ENCODE measurements at places on chromosomes 1 and 21.

DNA sequence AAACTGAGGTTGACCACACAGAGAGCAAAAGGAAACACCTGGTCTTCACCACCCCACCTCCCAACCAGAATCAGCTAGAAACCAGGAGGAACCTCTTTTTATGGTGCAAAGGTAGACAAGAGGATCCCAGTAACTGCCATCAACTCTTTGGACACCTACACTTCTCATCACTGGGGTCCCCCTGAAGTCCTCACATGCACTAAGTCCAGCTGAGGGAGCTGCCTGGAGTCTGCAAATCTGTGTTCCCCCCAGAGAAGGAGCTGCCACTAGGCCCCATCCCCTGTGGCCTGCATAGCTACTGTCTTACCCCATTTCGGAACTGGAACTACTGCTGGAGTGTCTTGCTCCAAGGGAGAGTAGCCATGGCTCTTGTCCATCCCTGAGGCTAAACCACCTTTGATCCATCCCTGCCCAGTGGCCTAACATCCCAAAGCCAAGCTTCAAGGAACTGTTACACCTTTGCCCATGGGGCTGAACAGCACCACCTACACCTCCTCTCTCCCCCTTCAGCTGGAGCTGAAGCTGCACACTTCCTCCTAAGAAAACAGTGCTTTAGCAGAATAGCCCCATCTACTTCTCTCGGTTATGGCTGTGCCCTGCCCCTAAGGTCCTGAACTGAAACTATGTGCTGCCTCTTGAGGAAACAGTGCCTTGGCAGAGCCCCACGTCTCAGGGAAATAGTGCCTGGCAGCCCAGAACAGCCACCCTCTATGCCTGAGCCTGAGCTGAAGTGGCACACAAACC lies 85.4 kb upstream of the CD53 start:
- H3K27ac ChIP-seq, result peak overlapping the region; percentile 84
- H3K4me1 ChIP-seq, result peaks cover 51% of the 10 kb centered on the region
- peak overlapping the region; percentile 35 for H3K4me3 ChIP-seq
- peak; percentile 73 for DNase-seq

DNA sequence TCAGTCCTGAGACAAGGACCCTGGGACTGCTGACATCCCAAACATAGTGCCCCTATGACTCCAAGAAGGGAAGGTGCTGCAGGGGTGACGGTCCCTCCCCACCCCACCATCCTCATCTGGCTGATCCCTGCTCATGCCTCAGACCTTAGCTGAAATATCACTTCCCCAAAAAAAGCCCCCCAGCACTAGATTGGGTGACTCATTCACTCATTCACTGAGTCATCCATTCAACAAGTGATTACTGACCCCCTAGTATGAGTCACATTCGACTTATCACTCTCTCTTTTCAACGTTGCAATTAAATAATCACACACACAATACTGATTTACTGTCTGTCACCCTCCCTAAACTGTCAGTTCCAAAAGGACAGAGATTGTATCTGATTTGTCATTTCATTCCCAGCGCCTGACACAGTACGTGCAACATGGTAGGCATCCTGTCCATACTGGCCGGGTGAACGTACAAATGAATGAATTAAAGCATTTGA lies 48.6 kb downstream of the HIVEP3 start:
- H3K27me3 ChIP-seq, result no peaks in the 10 kb centered on the region
- no peaks in the 10 kb centered on the region for H3K36me3 ChIP-seq
- H3K4me3 ChIP-seq, result no peak overlapping the region
- DNase-seq, result peak; percentile 44
- peaks cover 41% of the 10 kb centered on the region for H3K4me1 ChIP-seq
- no peak overlapping the region for H3K27ac ChIP-seq

DNA sequence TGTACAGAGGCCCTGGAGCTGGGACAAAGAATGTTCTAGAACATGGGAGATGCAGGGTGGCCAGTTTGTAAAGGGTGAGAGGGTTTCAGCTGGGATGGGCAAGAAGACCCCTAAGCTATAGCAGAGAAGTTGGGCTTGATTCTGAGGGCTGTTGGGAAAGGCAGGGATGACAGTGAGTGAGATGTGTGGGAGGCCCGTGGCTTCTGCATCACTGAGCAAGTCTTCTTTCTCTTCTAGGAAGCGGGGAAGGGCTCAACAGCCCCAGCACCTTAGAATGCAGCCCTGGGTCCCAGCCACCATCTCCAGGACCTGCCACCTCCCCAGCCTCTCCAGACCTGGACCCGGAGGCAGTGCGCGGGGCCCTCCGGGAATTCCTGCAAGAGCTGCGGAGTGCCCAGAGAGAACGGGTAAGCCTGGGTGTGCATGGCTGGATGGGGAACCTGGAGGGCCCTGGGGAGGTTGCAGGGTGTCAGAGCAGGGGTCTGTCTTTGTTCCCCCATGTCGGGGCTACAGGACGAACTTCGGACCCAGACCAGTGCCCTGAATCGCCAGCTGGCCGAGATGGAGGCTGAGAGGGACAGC lies 14.8 kb downstream of the MFAP2 start:
- no peaks in the 10 kb centered on the region for H3K27me3 ChIP-seq
- peaks cover 1% of the 10 kb centered on the region for H3K36me3 ChIP-seq
- peaks cover 8% of the 10 kb centered on the region for H3K4me1 ChIP-seq
- no peak overlapping the region for H3K4me3 ChIP-seq

GRCh38 chr1:156622581-156623297 lies 3.5 kb downstream of the HAPLN2 start:
- H3K27ac ChIP-seq, result no peak overlapping the region
- H3K36me3 ChIP-seq, result no peaks in the 10 kb centered on the region
- peaks cover 10% of the 10 kb centered on the region for H3K4me1 ChIP-seq
- no peak overlapping the region for H3K4me3 ChIP-seq

GRCh38 chr1:223707256-223708000 lies 4.9 kb upstream of the CAPN2 start:
- H3K27ac ChIP-seq, result peak overlapping the region; percentile 67
- peaks cover 27% of the 10 kb centered on the region for H3K4me1 ChIP-seq
- no peak overlapping the region for H3K4me3 ChIP-seq
- no peaks in the 10 kb centered on the region for H3K36me3 ChIP-seq

GRCh38 chr1:7616953-7617352 lies 154.1 kb upstream of the VAMP3 start:
- H3K27me3 ChIP-seq, result peaks cover 4% of the 10 kb centered on the region
- H3K36me3 ChIP-seq, result no peaks in the 10 kb centered on the region
- H3K4me3 ChIP-seq, result no peak overlapping the region
- DNase-seq, result no peak
- H3K4me1 ChIP-seq, result no peaks in the 10 kb centered on the region

DNA sequence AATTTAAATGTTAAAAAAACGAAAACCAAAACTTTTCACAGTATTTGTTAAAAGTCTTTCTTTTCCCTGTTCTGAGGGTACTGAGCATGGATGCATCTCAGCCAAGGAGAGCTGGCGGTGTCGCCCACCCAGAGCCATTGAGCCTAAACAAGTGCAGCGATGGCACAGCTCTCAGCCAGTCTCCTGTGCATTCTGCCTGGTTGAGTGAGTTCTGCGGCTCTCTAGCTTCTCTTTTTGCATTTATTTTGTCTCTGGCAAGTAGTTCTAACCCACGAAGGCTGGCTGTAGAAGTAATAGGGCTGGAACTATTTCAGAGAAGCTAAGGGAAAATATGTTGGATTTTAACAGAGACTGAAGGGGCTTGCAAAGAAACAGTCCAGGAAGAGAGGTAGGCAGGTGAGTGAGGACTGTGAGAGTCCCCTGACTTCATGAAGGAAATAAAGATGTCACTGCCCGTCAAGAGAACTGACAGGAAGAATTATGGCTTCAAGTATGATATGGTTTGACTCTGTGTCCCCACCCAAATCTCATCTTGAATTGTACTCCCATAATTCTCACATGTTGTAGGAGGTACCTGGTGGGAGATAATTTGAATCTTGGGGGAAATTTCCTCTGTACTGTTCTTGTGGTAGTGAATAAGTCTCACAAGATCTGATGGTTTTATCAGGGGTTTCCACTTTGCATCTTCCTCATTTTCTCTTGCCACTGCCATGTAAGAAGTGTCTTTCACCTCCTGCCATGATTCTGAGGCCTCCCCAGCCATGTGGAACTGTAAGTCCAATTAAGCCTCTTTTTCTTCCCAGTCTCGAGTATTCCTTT lies 35.7 kb upstream of the LIN9 start:
- DNase-seq, result no peak
- peaks cover 6% of the 10 kb centered on the region for H3K27me3 ChIP-seq
- no peak overlapping the region for H3K27ac ChIP-seq
- H3K4me1 ChIP-seq, result no peaks in the 10 kb centered on the region
- peaks cover 3% of the 10 kb centered on the region for H3K36me3 ChIP-seq

- peaks cover under 1% of the 10 kb centered on the region for H3K27me3 ChIP-seq
- no peak overlapping the region for H3K4me3 ChIP-seq
- peaks cover 12% of the 10 kb centered on the region for H3K4me1 ChIP-seq
- peak; percentile 65 for DNase-seq
- peak overlapping the region; percentile 46 for H3K27ac ChIP-seq
Measured at GRCh38 chr1:205582471-205583291, 49.1 kb downstream of the ELK4 start.

GRCh38 chr1:197695961-197696360 lies 79.3 kb downstream of the DENND1B start:
- peaks cover 11% of the 10 kb centered on the region for H3K36me3 ChIP-seq
- H3K4me3 ChIP-seq, result no peak overlapping the region
- no peaks in the 10 kb centered on the region for H3K27me3 ChIP-seq
- DNase-seq, result no peak
- H3K27ac ChIP-seq, result no peak overlapping the region

DNA sequence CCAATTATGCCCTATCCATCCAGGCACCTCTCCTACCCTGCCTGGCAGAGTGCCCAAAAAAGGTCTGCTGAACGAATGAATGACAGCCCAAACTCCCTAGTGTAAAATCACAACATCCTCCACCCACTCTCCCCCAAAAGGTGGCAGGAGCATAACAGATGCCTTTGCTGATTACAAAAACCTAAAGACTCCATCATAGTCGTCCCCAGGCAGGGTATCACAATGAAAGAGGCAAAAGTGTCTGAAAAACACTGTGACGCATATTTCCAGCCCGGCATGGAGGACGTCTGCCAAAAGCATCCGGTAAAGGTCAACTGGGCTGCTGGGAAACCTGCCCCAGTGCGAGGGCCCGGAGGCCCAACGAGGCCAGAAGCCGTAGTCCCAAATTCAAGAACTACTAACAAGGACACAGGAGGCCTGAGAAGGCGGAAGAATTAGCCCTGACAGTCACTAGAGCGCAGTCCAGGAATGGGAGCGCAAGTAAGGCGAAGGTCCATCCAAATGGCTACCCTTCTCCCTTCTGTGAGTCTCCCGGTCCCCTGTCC lies 576 bp downstream of the SMIM12 start:
- H3K4me1 ChIP-seq, result peaks cover 54% of the 10 kb centered on the region
- peak; percentile 70 for DNase-seq
- H3K36me3 ChIP-seq, result peaks cover 20% of the 10 kb centered on the region
- H3K27me3 ChIP-seq, result no peaks in the 10 kb centered on the region
- peak overlapping the region; percentile 94 for H3K4me3 ChIP-seq

DNA sequence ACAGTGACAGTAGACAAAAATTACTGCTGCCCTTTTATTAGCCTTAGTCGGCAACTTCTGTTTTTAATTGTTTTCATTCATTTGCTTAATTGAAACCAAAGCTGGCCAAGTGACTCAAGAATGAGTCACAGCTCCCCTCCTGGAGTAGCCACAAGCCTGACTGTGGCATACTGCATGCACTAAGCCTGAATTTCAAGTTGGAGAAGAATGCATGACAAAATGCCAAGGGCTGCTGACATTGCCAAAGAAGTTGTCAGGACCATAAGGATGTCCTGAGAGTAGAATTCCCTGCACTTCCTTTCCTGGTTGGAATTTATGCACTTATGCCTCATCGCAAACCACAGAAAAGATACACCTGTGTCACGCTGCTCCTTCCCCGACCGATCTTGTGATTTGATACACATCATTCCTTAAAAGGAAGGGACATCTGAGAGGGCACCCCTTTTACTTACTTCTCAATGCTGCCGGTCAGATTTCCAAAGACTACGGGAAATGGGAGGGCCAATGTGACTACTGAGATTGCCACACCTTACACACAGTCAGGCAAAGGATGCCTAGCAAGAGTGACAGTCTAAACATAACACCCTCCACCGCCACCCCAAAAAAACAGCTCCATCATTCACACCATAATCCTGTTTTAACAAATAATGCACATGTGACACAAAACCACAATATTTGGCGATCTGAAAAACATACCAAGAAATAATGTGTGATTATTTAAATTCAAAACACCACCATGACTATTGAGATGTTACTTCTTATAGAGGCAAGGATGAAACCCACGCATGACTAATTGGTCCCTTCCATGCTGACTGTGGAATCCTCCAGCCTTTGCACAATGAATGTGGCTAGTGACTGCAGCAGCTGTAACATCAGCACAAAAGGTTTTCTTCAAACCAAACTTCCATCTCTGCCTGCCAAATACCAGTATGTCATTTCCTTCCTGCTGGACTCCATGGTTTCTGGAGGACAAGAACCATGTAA lies 28.2 kb downstream of the VAV3 start:
- peak; percentile 82 for DNase-seq
- H3K4me3 ChIP-seq, result peak overlapping the region; percentile 44
- peak overlapping the region; percentile 70 for H3K27ac ChIP-seq
- no peaks in the 10 kb centered on the region for H3K27me3 ChIP-seq
- H3K36me3 ChIP-seq, result peaks cover 9% of the 10 kb centered on the region

- H3K27me3 ChIP-seq, result no peaks in the 10 kb centered on the region
- DNase-seq, result peak; percentile 46
- H3K27ac ChIP-seq, result no peak overlapping the region
Measured at GRCh38 chr1:25797939-25798338, 2.1 kb upstream of the SELENON start.

GRCh38 chr1:247376659-247377058 lies 39.3 kb upstream of the NLRP3 start:
- no peaks in the 10 kb centered on the region for H3K36me3 ChIP-seq
- DNase-seq, result no peak
- no peaks in the 10 kb centered on the region for H3K27me3 ChIP-seq
- H3K27ac ChIP-seq, result no peak overlapping the region
- H3K4me3 ChIP-seq, result no peak overlapping the region
- H3K4me1 ChIP-seq, result peaks cover 6% of the 10 kb centered on the region

DNA sequence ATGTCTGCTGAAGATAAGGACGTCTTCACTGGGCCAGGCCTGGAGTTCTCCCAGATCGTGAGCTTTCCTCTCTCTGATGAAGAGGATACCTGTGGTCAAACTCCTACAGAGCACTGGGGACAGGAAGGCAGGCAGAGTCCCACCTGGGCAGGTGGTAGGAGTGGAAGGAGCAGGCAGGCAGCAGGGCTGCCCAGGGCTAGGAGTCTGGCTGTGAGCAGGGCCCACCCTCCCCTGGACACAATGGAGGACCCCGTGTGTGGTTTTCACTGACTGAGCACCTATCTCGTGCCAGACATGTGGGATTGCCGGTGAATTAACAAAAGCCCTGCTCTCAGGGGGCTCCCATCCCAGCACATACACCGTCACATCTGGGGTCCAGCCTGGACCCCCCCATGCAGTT lies 4.9 kb upstream of the SAMD11 start:
- H3K4me3 ChIP-seq, result no peak overlapping the region
- no peaks in the 10 kb centered on the region for H3K36me3 ChIP-seq
- H3K27ac ChIP-seq, result no peak overlapping the region
- DNase-seq, result no peak

GRCh38 chr21:36883532-36884486 lies 82.7 kb downstream of the HLCS start:
- H3K4me3 ChIP-seq, result no peak overlapping the region
- H3K27me3 ChIP-seq, result no peaks in the 10 kb centered on the region
- H3K27ac ChIP-seq, result no peak overlapping the region
- H3K36me3 ChIP-seq, result peaks cover 39% of the 10 kb centered on the region

- H3K36me3 ChIP-seq, result no peaks in the 10 kb centered on the region
- DNase-seq, result peak; percentile 33
Measured at GRCh38 chr1:43143441-43143888, 28.6 kb downstream of the EBNA1BP2 start.

All from activated CD8-positive, alpha-beta T cell treated with anti-CD3 and anti-CD28 coated beads for 36 hours (primary cell).